PC-3 (cell line): ENCODE measurements at places on chromosomes 16 and 17. TPM values are rescaled to one million over a fixed set of nuclear protein-coding genes. Genes with fewer than 3 reads are reported as not detected.
A peak's percentile ranks its signal among the peaks of the same experiment; 100 is the strongest.

The ITGA2B gene
- 3.1 and 7.1 TPM in 2 replicates for total RNA-seq

The UTS2R gene
- not detected in 2 replicates for total RNA-seq

The PKMYT1 gene
- total RNA-seq, result 51.9 and 109 TPM in 2 replicates

The OMG gene
- total RNA-seq, result not detected in 2 replicates

The FZD2 gene
- 11.6 and 12.8 TPM in 2 replicates for total RNA-seq

The MT4 gene
- total RNA-seq, result not detected in 2 replicates

The ABCA9 gene
- total RNA-seq, result not detected in 2 replicates

The MAPK7 gene
- 9.8 and 18.5 TPM in 2 replicates for total RNA-seq

The ARHGAP27 gene
- 119 and 134 TPM in 2 replicates for total RNA-seq

- H3K36me3 ChIP-seq, result no peaks in the 10 kb centered on the region
- H3K27ac ChIP-seq, result no peak overlapping the region
- H3K4me3 ChIP-seq, result no peak overlapping the region
- no peaks in the 10 kb centered on the region; the same call in 1 of the 2 replicates for H3K27me3 ChIP-seq
These were observed 33.8 kb downstream of the CHD9NB start for GRCh38 chr16:53018834-53019416.

DNA sequence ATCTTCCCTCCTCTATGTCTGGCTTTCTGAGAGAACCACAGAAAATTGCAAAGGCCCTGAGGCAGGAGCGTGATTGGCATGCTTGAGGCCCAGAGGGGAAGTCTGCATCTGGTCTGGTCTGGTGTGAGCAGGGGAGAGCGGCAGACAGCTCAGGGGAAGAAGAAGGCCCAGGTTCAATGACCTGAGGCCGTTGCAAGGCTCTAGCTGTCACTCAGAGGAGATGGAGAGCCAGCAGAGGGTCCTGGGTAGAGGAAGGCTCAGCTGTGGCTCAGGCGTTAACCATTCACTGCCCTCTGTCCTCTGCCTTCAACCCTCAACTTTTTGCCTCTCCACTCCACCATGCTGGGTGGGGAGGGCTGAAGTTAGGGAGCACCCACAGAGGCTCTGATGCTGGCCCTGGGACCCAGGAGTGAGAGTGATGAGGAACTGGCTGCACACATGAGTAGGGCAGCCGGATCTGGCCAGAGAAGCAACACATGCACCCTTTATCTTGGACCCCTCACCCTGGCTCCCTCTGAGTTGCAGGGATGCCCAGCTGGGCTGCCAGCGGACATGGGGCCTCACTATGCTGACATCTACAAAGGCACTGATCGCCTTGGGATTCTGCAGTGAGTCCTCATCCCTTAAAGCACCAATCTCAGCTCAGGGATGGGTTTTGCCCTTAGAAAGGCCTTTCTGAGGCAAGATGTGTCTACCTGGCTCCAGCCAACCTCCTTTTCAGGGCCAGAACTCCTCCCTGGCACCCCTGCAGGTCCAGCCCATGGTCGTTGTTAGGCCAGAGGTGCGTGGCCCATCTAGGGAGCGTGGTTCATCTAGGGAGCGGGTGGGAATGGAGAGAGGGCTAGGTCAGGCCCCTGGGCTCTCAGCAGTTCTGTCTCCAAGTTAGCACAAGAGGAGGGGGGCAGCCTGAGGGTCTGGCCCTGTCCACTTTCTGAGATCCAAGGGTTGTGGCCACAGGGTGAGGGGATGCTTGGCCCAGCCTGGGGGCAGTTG is 7.7 kb upstream of the KRTAP17-1 start:
- no peak for DNase-seq
- H3K4me1 ChIP-seq, result no peaks in the 10 kb centered on the region
- no peaks in the 10 kb centered on the region for H3K27me3 ChIP-seq
- H3K4me3 ChIP-seq, result no peak overlapping the region
- no peaks in the 10 kb centered on the region; the same call in 1 of the 2 replicates for H3K36me3 ChIP-seq

- no peaks in the 10 kb centered on the region for H3K27me3 ChIP-seq
- no peak overlapping the region for H3K4me3 ChIP-seq
- no peak overlapping the region for H3K27ac ChIP-seq
- H3K4me1 ChIP-seq, result no peaks in the 10 kb centered on the region
These were observed 6.9 kb upstream of the PRSS27 start for GRCh38 chr16:2726923-2727322.

DNA sequence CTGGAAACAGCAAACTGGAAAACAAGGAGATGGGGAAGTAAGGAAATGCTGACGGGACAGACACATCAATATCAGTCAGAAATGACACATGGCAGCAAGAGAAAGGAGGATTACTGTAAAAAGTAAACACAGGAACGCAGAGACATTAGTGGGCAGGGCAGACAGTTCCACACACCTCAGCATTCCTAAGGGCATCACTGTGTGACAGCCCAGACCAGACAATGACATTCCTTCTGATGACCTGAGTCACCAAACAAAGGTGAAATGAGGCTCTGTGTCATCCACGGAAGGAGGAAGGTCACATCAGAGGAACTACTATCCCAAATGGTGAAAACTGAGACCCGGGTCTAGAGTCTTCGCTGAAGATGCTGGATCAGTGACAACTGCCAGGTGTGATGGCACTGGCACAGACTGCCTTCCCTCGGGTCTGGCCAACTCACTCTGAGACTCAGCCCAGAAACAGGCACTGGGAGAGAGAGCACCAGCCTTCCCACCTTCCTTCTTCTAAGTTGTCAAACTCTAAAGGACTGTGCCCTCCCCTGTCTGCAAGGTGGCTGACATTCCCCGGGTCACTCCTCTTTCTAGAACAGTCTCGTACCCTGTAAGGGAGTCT is 36.7 kb downstream of the TK2 start:
- H3K27ac ChIP-seq, result peak overlapping the region; percentile 82
- peak; percentile 87 for DNase-seq
- peak overlapping the region; percentile 36; the same call in 1 of the 2 replicates for H3K4me3 ChIP-seq
- H3K4me1 ChIP-seq, result peaks cover 72% of the 10 kb centered on the region

DNA sequence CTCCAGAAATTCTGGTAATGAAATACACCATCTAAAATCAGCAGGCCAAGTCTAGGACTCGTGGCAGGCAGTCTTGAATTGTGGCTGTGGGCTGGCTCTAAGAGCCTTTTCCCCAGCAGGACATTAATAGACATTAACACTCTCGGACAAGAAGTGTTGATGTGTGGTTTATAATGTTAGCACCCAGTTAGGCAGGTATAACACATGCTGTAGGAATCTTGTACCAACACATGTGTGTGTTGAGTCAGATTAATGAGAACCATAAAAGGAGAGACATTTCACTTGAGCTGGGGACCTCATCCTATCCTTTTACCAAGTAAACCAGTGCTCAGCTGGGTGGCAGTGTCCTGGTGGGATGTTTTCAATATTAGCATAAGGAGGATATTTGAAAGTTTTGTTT is 264.5 kb downstream of the FTO start:
- no peak overlapping the region for H3K4me3 ChIP-seq
- H3K4me1 ChIP-seq, result no peaks in the 10 kb centered on the region
- no peaks in the 10 kb centered on the region for H3K36me3 ChIP-seq
- no peak overlapping the region for H3K27ac ChIP-seq

DNA sequence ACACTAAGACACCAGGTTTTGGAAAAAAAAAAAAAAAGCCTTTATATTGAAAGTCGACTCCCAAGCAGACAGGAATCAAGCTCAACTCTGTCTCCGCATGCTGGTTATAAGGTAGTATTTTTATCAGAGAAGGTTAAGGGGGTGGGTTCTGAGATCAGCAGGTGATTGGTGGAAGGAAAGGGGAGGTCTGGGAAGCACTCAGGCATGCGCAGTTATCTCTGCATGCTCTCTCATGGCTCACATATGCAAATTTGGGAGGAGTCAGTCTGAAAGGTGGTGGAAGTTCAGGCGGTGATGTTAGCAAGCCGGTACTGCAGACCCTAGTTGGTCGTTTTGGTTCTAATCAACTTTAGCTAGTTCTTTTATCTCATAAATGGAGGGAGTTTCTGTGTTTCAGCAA is 357.6 kb upstream of the C16orf82 start:
- H3K27me3 ChIP-seq, result no peaks in the 10 kb centered on the region
- H3K4me1 ChIP-seq, result no peaks in the 10 kb centered on the region
- H3K27ac ChIP-seq, result no peak overlapping the region
- no peak overlapping the region for H3K4me3 ChIP-seq

- no peaks in the 10 kb centered on the region for H3K4me1 ChIP-seq
- H3K36me3 ChIP-seq, result no peaks in the 10 kb centered on the region
- no peak for DNase-seq
- H3K27ac ChIP-seq, result no peak overlapping the region
- no peaks in the 10 kb centered on the region for H3K27me3 ChIP-seq
- no peak overlapping the region for H3K4me3 ChIP-seq
These were observed 124.7 kb downstream of the MAF start for GRCh38 chr16:79475841-79476240.

DNA sequence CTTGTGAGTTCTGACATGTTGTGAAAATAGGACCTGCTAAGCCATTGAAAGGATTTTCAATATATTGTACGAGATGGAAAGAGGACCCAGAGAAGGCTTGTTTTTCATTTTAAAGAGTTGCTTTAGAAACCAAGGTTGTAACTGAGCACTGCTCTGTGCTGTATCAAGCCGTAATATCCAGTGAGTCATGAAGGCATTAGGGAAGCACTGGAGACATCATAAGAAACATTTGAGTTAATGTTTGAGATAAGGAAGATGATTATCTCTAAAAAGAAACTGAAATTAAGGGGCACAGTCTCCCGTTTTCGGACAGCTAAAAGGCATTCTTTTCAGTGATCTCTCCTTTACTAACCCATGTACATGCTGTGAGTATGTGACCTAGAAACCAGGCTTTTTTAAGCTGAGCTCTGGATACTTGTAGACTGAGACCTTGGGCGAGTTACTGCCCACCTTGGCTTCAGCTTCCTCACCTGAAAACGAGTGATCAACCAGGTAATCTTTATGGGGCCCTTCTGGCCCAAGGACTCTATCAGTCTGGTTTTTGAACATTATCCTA is 149.2 kb upstream of the TBX2 start:
- no peaks in the 10 kb centered on the region for H3K27me3 ChIP-seq
- peak; percentile 30 for DNase-seq
- peaks cover 14% of the 10 kb centered on the region for H3K4me1 ChIP-seq
- no peak overlapping the region for H3K27ac ChIP-seq
- H3K36me3 ChIP-seq, result no peaks in the 10 kb centered on the region

DNA sequence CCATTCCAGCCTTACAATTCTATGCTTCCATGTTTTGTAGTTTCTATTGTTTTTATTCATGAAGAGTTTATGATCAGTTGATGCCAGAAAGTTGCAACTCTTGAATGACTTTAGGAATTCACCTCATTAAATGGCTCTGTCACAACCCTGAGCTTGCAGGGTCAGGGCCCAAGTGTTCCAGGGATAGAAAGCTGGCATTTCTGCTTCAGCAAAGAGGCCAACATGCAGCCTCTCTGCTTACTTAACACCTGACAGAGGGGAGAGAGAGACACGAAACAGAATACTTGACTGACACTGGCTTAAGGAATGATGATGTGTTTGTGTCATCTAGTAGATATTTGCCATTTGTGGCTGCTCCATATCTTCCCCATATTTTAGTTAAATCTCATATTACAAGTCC is 328.1 kb downstream of the CA10 start:
- DNase-seq, result no peak
- no peaks in the 10 kb centered on the region for H3K27me3 ChIP-seq
- H3K27ac ChIP-seq, result no peak overlapping the region
- no peaks in the 10 kb centered on the region for H3K36me3 ChIP-seq
- H3K4me3 ChIP-seq, result no peak overlapping the region

GRCh38 chr16:59684911-59685310 is 950.8 kb upstream of the GOT2 start:
- no peaks in the 10 kb centered on the region for H3K36me3 ChIP-seq
- DNase-seq, result no peak
- no peak overlapping the region for H3K4me3 ChIP-seq
- H3K27ac ChIP-seq, result no peak overlapping the region

DNA sequence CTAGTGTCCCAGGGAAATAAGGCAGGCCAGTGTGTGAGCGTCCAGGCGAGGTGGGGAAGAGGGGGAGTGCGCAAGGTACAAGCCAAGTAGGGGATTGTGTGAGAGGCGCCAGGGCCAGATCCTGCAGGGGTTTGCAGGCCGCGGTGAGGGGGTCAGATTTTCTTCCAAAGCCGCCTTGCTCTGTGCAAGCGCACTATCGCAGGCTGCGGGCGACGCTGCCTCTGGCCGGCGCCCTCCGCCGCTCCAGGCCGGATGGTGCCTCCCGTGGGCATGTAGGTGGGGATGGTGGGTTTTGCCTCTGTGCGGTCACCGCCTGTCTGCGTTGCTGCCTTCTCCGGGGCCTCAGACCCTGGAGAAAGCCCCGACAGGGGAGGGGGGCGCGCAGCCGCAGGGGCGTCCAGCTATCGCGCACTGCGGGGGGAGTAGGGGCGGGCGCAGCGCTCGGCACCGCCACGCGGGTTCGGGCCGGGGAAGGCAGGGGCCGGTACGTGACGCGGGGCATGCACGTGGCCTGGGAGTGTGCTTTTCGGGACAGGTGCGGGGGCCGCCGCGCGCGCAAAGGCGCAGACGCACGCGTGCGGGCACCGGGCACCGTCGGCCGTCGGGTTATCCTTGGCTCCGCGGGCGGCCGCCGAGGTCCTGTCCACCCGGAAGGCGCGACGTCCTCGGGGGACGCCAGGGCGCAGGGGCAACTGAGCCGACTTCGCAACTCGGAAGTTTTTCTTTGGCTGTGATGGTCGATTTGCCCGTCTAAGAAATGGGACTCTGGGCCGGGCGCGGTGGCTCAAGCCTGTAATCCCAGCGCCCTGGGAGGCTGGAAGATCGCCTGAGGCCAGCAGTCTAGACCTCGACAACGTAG is 1.1 kb upstream of the HAPSTR1 start:
- H3K27me3 ChIP-seq, result no peaks in the 10 kb centered on the region
- H3K4me1 ChIP-seq, result peaks cover 12% of the 10 kb centered on the region
- peaks cover 19% of the 10 kb centered on the region; the same call in 1 of the 2 replicates for H3K36me3 ChIP-seq
- peak overlapping the region; percentile 68 for H3K4me3 ChIP-seq
- DNase-seq, result peak; percentile 12

GRCh38 chr17:12637015-12637414 is 28.7 kb upstream of the MYOCD start:
- H3K4me1 ChIP-seq, result no peaks in the 10 kb centered on the region
- peak; percentile 51 for DNase-seq
- H3K36me3 ChIP-seq, result no peaks in the 10 kb centered on the region
- H3K4me3 ChIP-seq, result no peak overlapping the region
- H3K27ac ChIP-seq, result no peak overlapping the region

- DNase-seq, result no peak
- no peak overlapping the region for H3K4me3 ChIP-seq
- no peaks in the 10 kb centered on the region for H3K36me3 ChIP-seq
- no peaks in the 10 kb centered on the region for H3K4me1 ChIP-seq
- H3K27me3 ChIP-seq, result no peaks in the 10 kb centered on the region
- no peak overlapping the region for H3K27ac ChIP-seq
These were observed 8.1 kb upstream of the CPSF4L start for GRCh38 chr17:73269791-73270190.
